Dorsolateral prefrontal cortex (tissue), 122 donors: ENCODE measurements at places on chromosomes 6 and 20.

GRCh38 chr6:22681761-22682160 lies 112.4 kb downstream of the HDGFL1 start:
- no peak for DNase-seq

- no peak for DNase-seq
These were observed 173.4 kb upstream of the PMEPA1 start for GRCh38 chr20:57883224-57883623.

GRCh38 chr6:34630040-34630439 lies 66.5 kb downstream of the ILRUN start:
- DNase-seq, result no peak

DNA sequence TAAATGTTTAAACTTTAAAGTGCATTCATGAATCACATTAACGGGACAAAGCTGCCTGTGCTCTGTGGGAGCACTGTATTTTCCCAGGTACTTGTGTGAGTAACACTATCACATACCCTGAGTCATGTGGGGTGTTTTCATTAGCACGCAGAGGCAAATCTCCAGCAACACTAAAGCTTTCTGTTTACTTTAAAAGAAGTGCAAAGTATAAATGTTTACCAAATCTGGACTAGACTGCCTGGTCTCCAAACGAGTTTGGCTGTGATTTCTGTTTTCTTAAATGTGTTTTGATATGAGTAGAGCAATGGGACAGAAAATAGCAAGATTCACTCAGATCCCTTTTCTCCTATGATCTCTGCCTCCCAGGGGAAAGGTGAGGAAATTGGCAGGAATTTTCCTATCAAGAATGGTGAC lies 28.8 kb upstream of the RIPPLY2 start:
- no peak for DNase-seq

DNA sequence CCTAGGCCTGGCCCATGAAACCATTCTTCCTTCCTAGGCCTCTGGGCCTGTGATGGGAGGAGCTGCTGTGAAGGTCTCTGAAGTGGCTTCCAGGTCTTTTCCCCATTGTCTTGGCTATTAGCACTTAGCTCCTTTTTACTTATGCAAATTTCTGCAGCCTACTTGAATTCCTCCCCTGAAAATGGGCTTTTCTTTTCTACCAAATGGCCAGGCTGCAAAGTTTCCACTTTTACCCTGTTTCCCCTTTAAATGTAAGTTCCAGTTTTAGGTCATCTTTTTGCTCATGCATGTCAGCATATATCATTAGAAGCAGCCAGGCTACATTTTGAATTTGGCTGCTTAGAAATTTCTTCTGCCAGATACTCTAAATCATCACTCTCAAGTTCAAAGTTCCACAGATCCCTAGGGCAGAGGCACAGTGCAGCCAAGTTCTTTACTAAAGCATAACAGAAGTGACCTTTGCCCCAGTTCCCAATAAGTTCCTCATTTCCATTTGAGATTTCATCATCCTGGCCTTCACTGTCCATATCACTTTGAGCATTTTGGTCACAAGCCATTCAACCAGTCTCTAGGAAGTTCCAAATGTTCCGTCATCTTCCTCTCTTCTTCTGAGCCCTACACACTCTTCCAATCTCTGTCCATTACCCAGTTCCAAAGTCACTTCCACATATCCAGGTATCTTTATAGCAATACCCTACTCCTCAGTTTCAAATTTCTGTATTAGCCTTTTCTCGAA lies 71.9 kb downstream of the TBC1D7 start:
- DNase-seq, result no peak

GRCh38 chr20:5691918-5692618 lies 58.1 kb upstream of the SHLD1 start:
- no peak for DNase-seq

GRCh38 chr6:26452631-26453235 lies 5.0 kb upstream of the BTN2A1 start:
- no peak for DNase-seq

GRCh38 chr6:753486-753885 lies 60.5 kb upstream of the EXOC2 start:
- no peak for DNase-seq

DNA sequence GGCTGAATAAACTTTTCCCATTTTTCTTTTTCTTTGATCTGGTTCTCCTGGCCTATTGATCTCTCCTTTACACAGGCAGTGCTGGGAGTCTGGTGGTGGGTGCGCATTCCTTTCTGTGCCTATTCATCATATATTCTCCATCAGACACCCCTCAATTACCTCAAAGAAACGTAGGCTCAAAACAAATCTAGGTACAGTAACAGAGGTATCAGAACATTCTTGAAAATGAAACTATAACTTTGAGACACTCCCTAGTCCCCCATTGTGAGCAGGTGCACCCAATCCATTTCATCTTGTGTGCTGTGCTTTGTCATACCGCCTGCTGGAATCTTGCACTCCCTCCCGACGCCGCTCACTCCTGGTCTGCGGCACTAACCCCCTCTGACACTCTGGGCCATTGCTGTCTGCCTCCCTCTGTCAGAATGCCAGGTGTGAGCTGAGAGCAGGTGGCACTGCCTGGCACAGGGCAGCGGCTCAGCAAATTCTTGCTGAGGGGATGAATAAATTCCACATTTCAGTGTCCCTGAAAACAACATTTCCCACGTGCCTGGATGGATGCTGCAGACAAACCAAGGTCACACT lies 303.4 kb upstream of the EXOC2 start:
- no peak for DNase-seq

DNA sequence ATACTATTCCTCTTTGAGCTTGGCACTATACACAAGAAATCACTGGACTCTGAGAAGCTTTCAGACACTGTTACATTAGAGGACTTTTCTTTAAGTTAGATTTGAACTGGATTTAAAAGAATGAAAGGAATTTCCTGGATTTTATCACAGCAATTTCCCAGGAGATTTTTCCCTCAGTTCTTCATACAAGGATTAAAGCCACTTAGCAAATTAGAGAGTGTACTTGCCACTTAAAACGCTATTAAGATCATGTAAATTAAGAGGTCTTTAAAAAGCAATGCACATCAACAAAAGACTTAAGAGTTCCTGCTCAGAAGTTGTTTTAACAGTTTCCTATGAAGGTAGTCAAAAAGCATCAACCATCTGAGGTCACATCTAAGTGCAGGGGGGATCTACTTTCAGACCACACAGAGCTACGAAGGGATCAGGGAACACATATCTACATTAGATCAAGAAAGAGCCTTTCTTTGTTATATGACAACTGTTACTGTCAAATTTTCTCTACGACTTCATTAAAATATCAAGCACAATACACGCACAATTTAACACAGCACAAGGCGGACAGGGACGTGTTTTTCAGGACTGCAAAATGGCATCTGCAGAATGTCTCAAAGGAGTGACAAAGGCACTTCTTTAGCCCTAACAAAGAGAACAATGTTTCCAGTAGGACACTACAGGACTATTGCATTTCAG lies 65.8 kb downstream of the EPB41L2 start:
- DNase-seq, result no peak

DNA sequence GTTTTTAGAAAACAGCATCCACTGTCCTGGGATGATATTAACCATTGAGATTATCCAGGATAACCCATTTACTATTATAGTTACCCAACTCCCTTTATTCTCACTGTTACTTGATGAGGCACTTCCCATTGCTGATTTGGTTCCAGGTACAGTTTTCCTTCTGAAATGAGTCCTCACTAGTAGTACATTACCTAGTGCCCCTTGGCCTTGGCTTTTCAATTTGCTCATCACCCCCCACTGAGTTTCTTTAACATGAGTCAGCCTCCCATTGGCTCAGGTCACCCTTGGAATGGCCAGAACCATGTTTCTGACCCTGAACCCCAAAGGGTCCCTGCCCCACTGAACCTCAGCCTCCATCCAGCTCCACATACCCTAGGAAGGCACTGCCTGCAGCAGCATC lies 28.4 kb downstream of the MDGA1 start:
- no peak for DNase-seq

- DNase-seq, result no peak
These were observed 48.9 kb downstream of the DCBLD1 start for GRCh38 chr6:117531346-117531745.

- DNase-seq, result no peak
These were observed 8.3 kb upstream of the PRND start for GRCh38 chr20:4713401-4713800.

DNA sequence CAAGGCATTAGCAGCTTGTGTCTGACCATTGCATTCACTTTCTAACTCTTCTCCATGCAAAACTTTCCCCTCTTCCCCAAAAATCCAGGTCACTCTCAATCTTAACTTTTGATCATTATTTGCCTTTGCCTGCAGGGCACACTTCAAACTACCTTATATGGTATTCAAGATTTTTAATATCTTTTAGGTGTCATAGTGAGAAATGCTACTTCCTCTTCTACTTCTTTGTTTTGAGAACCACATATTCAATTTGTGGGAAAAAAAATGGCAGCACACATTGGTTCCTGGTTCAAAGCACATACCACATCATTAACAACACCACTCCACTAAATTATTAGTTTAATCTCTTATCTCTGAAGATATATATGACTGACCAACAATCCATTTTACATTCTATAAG lies 1267.0 kb upstream of the CITED2 start:
- no peak for DNase-seq

- no peak for DNase-seq
These were observed 77.3 kb downstream of the KCNB1 start for GRCh38 chr20:49405062-49405683.

GRCh38 chr6:103983011-103983410 lies 876.7 kb downstream of the HACE1 start:
- DNase-seq, result no peak

DNA sequence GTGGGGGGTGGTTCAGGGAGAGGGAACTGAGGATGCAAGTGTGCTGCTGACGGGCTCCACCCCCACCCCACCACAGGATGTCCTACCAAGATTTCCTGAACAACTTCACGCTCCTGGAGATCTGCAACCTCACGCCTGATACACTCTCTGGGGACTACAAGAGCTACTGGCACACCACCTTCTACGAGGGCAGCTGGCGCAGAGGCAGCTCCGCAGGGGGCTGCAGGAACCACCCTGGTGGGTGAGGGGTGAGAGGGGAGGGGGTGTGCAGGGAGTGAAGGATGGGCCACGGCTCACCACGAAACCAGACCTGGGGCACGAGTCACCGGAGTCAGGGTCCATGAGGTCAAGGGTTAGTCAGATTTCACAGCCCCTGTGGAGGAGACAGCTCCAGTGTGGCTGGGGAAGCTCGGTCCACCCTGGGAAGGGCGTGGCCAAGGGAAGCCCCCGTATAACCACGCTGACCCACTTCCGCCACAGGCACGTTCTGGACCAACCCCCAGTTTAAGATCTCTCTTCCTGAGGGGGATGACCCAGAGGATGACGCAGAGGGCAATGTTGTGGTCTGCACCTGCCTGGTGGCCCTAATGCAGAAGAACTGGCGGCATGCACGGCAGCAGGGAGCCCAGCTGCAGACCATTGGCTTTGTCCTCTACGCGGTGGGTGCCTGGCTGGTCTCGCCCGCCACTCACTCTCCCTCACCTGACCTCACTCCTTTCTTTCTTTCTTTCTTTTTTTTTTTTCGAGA lies 18.3 kb downstream of the CAPN11 start:
- no peak for DNase-seq

DNA sequence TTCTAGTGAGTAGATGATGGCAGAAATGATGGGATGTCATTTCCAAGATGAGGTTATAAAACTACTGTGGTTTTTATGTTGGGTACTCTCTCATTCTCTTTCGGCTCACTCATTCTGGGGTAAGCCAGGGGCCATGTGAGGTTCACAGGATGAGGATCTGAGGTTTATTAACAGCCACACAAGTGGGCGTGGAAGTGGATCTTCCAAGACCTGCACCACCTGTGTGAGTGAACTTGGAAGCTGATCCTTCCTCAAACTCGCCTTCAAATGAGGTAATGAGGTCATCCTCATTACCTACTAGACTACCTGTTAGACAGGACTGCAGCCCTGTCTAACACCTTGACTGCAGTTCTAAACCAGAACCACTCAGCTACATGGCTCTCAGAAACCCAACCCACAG lies 45.1 kb upstream of the TAGAP start:
- no peak for DNase-seq

DNA sequence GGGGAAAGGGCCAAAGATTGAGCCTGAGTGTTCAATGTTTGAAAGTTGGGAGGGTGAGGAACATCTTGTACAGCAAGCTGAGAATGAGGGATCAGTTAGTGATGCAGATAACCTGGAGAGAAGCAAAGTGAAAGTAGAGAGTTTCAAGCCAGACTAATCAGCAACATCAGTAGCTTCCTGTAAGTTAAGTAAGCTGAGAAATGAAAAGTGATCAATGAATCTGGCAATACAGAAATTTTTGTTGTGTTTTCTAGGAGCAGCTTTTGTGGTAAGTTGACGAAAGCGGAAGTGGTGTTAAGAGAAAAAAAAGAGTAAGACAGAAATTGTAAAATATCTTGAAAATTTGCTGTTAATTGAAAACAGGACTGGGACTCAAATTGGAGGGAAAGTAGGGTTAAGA lies 855.5 kb upstream of the MAP3K7 start:
- DNase-seq, result no peak

DNA sequence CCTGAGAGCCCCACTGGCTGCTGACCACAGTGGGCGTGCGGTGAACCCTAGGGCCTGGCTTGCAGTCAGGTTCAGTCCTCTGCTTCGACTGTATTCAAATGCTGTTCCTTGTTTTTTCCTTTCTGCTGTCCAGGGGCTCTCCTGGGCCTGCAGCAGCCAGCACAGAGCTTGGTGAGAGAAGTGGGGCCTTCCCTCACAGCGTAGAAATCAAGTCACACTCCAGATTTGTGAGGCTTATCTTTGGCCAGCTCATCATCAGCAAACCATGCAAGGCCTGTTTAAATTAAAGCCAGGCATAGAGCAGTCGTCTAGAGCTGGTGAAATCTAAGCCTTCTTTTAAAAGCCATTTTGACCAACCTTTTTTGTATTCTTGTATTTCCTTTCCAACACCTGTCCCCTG lies 8.4 kb downstream of the FAM120B start:
- no peak for DNase-seq
